ENCODE measurements at places on chromosomes 4 and X. TPM values are rescaled to one million over a fixed set of nuclear protein-coding genes. Genes with fewer than 3 reads are reported as not detected.
A peak's percentile ranks its signal among the peaks of the same experiment; 100 is the strongest.

- no peaks in the 10 kb centered on the region for H3K36me3 ChIP-seq
- H3K27me3 ChIP-seq = no peaks in the 10 kb centered on the region
- H3K4me3 ChIP-seq = no peak overlapping the region
- no peak overlapping the region for H3K27ac ChIP-seq
These were observed 1106.4 kb upstream of the INTU start for GRCh38 chr4:126526335-126526734.

DNA sequence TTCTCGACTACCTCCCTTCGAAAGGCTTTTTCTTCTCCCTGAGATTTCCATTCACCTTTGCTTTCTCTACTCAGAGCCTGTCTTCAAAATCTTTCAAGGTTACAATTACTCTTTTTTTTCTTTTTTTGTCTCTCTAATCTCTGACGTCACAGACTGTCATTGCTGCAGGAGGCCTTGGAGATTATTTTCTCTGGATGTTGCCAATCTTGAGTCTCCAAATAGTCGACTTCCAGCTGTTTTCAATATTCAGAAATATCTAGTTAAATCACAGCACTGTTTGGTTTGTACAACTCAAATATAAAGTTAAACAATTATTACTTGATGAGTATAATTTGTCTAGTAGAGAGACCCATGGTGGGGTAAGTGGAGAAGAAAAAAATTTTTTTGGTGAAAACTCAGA, 359.0 kb upstream of the BOD1L1 start:
- no peak for DNase-seq
- H3K36me3 ChIP-seq = no peaks in the 10 kb centered on the region
- no peaks in the 10 kb centered on the region for H3K27me3 ChIP-seq
- H3K4me1 ChIP-seq = no peaks in the 10 kb centered on the region
- H3K4me3 ChIP-seq = no peak overlapping the region
- H3K27ac ChIP-seq = no peak overlapping the region

DNA sequence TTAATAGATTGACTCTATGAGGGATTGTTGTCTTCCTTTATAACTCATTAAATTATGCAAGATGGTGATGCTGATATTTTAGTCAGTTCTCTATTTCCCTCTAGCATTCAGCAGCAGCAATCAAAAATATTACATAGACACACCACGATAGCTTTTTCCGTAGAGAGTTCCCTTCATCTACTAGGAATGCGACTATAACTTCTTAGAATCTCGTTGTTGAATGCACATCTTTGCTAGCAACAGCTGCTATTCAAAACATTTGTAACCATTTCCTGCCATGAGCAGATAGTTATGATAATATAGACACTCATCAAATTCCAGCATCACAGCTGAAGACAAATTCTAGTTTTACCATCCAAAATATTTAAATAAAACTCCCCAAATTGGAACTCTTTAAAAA, 147.4 kb upstream of the FGF13 start:
- H3K36me3 ChIP-seq = no peaks in the 10 kb centered on the region
- H3K4me1 ChIP-seq = no peaks in the 10 kb centered on the region
- no peaks in the 10 kb centered on the region for H3K27me3 ChIP-seq
- H3K27ac ChIP-seq = no peak overlapping the region

DNA sequence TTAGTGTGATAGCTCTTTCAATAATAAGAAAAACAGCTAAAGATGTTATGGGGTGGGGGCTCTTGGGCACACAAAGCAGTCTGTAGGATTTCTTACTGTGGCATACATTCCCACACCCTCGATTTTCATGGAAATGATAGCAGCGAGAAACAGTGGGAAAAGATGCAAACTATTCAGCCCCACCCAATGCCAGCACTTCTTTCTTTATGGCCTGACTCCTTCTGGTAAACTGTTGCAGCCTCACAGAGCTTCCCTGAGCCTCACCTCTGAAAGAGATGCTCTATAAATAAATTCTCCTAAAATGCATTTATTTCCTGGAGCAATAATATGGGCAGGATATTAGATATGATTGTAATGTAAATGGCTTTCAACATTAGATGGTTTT, 910 bp downstream of the ANK2 start:
- H3K4me3 ChIP-seq = no peak overlapping the region
- no peak for DNase-seq
- H3K36me3 ChIP-seq = no peaks in the 10 kb centered on the region
- peaks cover 2% of the 10 kb centered on the region for H3K27me3 ChIP-seq
- peaks cover 6% of the 10 kb centered on the region for H3K4me1 ChIP-seq

GRCh38 chr4:80922941-80923340, 107.6 kb upstream of the BMP3 start:
- H3K27me3 ChIP-seq = no peaks in the 10 kb centered on the region
- H3K36me3 ChIP-seq = no peaks in the 10 kb centered on the region
- peaks cover 6% of the 10 kb centered on the region for H3K4me1 ChIP-seq
- no peak overlapping the region for H3K4me3 ChIP-seq

GRCh38 chrX:115940348-115940747, 230.2 kb upstream of the AGTR2 start:
- no peak overlapping the region for H3K4me3 ChIP-seq
- no peak overlapping the region for H3K27ac ChIP-seq
- no peaks in the 10 kb centered on the region for H3K4me1 ChIP-seq
- DNase-seq = no peak
- H3K27me3 ChIP-seq = no peaks in the 10 kb centered on the region

GRCh38 chr4:114277690-114278089, 298.2 kb upstream of the ARSJ start:
- DNase-seq = no peak
- no peaks in the 10 kb centered on the region for H3K4me1 ChIP-seq
- H3K4me3 ChIP-seq = no peak overlapping the region
- H3K27ac ChIP-seq = no peak overlapping the region

GRCh38 chr4:13656569-13657405, 29.3 kb upstream of the BOD1L1 start:
- H3K4me3 ChIP-seq = peak overlapping the region; percentile 15
- DNase-seq = peak; percentile 54
- H3K36me3 ChIP-seq = no peaks in the 10 kb centered on the region
- H3K4me1 ChIP-seq = no peaks in the 10 kb centered on the region
- H3K27ac ChIP-seq = no peak overlapping the region
- no peaks in the 10 kb centered on the region for H3K27me3 ChIP-seq

- H3K36me3 ChIP-seq = no peaks in the 10 kb centered on the region
- H3K4me1 ChIP-seq = peaks cover 5% of the 10 kb centered on the region
- no peak for DNase-seq
- no peaks in the 10 kb centered on the region for H3K27me3 ChIP-seq
These were observed 99.4 kb upstream of the STX18 start for GRCh38 chr4:4641254-4641653.

DNA sequence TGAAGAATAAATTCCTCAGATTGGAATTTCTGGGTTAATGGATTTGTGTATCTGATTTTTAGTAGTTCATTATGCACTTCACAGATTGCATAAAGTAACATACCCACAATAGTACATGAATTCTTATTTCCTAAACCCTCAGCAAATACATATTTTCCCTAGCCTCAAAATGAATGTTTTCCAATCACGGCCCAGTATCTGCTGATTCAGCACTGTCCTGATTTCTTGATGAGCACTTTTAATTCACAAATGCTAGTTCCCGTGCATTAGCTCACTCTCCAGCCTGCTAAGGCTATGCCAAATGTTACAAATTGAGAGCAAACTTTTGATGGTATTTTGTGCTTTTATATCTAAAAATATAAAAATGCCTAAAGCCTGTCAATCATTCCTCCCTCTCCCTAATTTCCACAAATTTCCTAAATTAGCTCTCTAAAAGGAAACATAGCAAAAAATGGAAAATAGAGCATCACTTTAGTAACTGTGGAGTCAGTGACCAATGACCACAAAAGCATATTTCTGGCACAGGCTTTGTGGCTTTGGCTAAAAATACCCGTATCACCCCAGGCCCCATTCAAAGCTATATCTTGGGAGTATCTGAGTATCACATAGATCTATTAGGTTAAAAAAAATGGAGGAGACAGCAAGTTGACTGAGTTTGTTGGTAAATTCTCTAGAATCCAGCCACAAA, 75.5 kb downstream of the NAF1 start:
- no peak overlapping the region for H3K27ac ChIP-seq
- no peaks in the 10 kb centered on the region for H3K4me1 ChIP-seq
- no peak overlapping the region for H3K4me3 ChIP-seq
- DNase-seq = no peak

- peaks cover 1% of the 10 kb centered on the region for H3K4me1 ChIP-seq
- DNase-seq = no peak
- H3K27me3 ChIP-seq = no peaks in the 10 kb centered on the region
- no peak overlapping the region for H3K4me3 ChIP-seq
- no peaks in the 10 kb centered on the region for H3K36me3 ChIP-seq
- no peak overlapping the region for H3K27ac ChIP-seq
These were observed 20.4 kb upstream of the FBXW7 start for GRCh38 chr4:152556283-152556682.

DNA sequence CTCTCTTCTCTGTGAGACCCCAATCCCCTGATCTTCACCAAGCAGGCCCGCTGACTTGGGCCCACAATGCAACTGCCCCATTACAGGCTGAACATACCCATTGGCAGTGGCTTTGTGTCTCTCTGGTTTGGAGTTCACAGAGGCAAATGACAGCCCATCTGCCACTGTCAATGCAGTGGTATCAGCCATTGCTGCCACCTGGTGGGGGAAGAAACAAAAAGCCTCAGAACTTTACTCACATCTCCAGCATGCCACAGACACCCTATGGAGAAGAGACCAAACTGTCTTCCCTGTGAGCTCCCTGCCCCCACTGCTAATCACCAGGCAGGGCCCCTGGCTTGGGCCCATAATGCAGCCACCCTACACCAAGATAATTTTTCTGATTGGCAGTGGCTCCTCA, 729.3 kb upstream of the ACTRT1 start:
- DNase-seq = no peak
- no peaks in the 10 kb centered on the region for H3K36me3 ChIP-seq

GRCh38 chrX:21905313-21905712, 35.2 kb upstream of the SMS start:
- no peak for DNase-seq
- H3K27ac ChIP-seq = no peak overlapping the region
- H3K27me3 ChIP-seq = no peaks in the 10 kb centered on the region
- no peak overlapping the region for H3K4me3 ChIP-seq

DNA sequence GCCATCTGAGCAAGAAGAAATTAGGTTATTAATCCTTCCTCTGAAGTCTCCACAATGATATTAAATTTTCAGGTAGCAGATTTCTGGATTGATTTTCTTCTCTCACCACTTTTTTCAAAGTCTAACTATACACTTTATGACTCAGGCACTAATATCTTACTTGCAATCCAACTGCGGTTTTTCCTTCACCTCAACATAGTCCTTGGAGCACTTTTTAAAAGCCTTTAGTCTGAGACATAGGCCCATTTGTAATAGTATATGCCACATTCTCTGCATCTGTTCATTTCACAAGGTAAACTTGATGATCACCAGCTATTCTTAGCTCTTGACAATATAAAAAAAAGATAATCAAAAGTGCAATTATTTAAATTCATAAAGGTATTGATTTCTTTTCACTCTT, 55.9 kb upstream of the EDNRA start:
- no peak overlapping the region for H3K4me3 ChIP-seq
- H3K27ac ChIP-seq = no peak overlapping the region
- H3K27me3 ChIP-seq = no peaks in the 10 kb centered on the region
- no peak for DNase-seq
- no peaks in the 10 kb centered on the region for H3K4me1 ChIP-seq
- H3K36me3 ChIP-seq = no peaks in the 10 kb centered on the region

GRCh38 chrX:10633722-10634121, 13.3 kb upstream of the MID1 start:
- H3K4me3 ChIP-seq = no peak overlapping the region
- no peaks in the 10 kb centered on the region for H3K36me3 ChIP-seq
- H3K27ac ChIP-seq = no peak overlapping the region
- no peak for DNase-seq
- H3K4me1 ChIP-seq = no peaks in the 10 kb centered on the region

DNA sequence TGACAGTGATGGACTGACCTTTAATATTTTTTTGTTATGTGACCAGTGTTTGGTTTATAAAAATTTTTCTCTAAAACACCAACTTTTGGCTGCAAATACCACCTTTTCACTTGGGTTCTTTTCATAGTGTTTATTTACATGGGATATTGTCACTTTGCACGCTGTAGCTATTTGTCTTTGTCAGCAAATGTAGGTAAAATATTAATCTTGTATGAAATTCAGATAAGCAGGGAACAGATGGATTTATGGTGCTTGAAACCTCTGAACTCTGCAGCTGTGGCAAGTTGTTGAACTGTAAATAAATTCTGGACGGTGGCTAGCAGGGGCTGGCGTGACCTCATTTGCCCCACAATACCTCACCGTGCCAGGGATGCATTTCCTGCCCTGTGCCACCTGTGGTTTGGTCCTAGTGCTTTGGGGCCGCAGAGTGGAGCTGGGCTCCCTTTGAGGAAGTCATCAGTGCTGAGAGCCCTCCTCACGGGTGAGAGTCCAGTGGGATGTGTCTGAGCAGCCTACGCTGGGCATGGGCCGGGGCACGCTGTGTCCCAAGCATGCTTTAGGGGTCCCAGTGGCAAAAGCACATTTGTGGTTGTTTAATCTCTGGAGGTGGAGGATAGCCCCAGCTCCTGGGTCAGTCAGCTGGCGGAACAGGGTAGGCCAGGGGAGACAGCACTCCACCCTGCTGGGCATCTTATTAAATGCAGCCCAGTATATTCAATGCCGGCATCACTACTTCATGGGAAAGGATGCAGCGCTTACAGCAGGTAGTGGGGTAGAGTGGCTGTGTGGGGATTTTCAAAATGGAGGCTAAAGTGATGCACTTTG, 108.6 kb downstream of the TBL1X start:
- no peak overlapping the region for H3K4me3 ChIP-seq
- no peak for DNase-seq
- H3K4me1 ChIP-seq = peaks cover 1% of the 10 kb centered on the region

DNA sequence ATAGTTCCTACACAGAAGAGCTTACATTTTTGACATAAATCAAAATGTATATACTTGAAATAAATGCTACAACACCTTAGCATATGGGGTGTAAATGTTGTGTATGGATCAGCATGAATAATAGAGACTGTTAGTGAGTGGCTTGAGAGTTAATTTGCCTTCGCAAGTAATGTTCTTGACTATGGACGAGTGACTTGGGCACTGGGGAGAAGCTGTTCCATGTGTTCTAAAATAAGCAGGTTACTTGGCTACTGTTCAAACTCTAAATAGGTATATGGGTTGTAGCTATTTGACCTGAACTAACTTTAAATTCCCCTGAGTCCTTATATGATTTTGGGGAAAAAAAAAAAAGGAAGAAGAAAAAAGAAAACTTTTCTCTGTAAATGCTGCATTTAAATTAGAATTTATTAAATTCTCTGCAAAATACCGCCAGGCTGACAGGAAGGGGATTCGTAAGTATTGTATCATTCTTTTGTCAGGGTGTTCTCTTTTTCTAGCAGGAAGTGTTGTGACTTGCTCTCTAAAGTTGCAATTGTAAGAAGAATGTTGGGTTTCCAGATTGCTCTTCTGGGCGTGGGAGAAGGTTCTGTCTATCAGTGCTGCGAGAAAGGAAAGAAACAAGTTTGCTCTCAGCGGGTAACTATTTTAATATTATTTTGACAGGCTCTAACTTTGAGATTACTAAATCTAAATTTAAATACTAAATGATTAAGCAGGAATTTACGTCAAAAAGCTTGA, 32.2 kb downstream of the PLS3 start:
- no peak overlapping the region for H3K27ac ChIP-seq
- H3K36me3 ChIP-seq = no peaks in the 10 kb centered on the region
- peaks cover 4% of the 10 kb centered on the region for H3K4me1 ChIP-seq
- no peak for DNase-seq

- no peak overlapping the region for H3K4me3 ChIP-seq
- H3K27me3 ChIP-seq = no peaks in the 10 kb centered on the region
These were observed 26.4 kb downstream of the SPIN3 start for GRCh38 chrX:56968980-56969379.

Gene NSUN7
- polyA plus RNA-seq = 2.0 TPM

Gene ALAS2
- polyA plus RNA-seq = not detected

Gene MAB21L2
- not detected for polyA plus RNA-seq

Gene NUDT10
- polyA plus RNA-seq = 13.9 TPM

Gene ANOS1
- polyA plus RNA-seq = 6.2 TPM

Gene SNCA
- 38.8 TPM for polyA plus RNA-seq

Gene BBS7
- 9.6 TPM for polyA plus RNA-seq

Gene PNMA6F
- not detected for polyA plus RNA-seq
